Natural killer cell (primary cell): ENCODE measurements at places on chromosomes 11 and 22. TPM values are rescaled to one million over a fixed set of nuclear protein-coding genes. Genes with fewer than 3 reads are reported as not detected.

GRCh38 chr11:48008951-48009270, 28.6 kb downstream of the PTPRJ start:
- no peak overlapping the region for H3K27ac ChIP-seq
- no peak for DNase-seq
- H3K27me3 ChIP-seq: no peaks in the 10 kb centered on the region
- H3K36me3 ChIP-seq: no peaks in the 10 kb centered on the region
- H3K4me3 ChIP-seq: no peak overlapping the region

The ARHGAP20 gene
- not detected for total RNA-seq

- H3K4me3 ChIP-seq: no peak overlapping the region
- DNase-seq: no peak
- H3K27me3 ChIP-seq: no peaks in the 10 kb centered on the region
- no peak overlapping the region for H3K27ac ChIP-seq
- H3K36me3 ChIP-seq: no peaks in the 10 kb centered on the region
Measured at GRCh38 chr11:12968101-12968500, 41.0 kb upstream of the RASSF10 start.

DNA sequence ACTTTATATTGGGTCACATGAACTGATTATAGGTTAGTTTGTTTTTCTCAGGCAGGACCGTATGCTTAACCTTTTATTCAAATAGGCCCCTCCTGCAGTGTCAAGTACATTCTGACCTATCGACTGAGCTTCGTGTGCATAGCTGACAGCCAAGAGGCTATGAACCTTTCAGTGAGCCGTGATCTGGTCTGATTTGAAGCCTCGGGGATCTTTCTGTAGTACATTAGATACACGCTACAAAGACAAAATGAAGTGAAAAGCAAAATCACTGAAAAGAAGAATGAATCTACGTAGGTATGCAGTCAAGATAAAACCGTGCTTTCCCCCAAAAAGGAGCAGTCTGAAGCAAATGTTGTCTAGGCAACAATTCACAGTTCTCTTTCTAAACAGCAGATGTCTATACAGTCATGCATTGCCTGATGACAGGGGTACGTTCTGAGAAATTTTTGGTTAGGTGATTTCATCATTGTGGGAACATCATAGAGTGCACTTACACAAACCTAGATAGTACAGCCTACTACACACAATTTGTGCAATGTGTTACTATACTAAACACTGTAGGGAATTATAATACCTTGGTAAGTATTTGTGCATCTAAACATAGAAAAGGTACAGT, 18.1 kb downstream of the JHY start:
- H3K27ac ChIP-seq: no peak overlapping the region
- no peaks in the 10 kb centered on the region for H3K4me1 ChIP-seq

The FAR1 gene
- total RNA-seq: 74.7 TPM

The SLC7A4 gene
- not detected for total RNA-seq

- no peak for DNase-seq
- no peaks in the 10 kb centered on the region for H3K36me3 ChIP-seq
- H3K4me1 ChIP-seq: no peaks in the 10 kb centered on the region
- H3K4me3 ChIP-seq: no peak overlapping the region
Measured at GRCh38 chr11:60757231-60757800, 649 bp downstream of the MS4A15 start.

- H3K27me3 ChIP-seq: peaks cover 27% of the 10 kb centered on the region
- H3K36me3 ChIP-seq: no peaks in the 10 kb centered on the region
- no peak overlapping the region for H3K4me3 ChIP-seq
- H3K4me1 ChIP-seq: peaks cover 10% of the 10 kb centered on the region
- peak; percentile 69 for DNase-seq
Measured at GRCh38 chr22:43346521-43346929, 3.4 kb upstream of the SCUBE1 start.

DNA sequence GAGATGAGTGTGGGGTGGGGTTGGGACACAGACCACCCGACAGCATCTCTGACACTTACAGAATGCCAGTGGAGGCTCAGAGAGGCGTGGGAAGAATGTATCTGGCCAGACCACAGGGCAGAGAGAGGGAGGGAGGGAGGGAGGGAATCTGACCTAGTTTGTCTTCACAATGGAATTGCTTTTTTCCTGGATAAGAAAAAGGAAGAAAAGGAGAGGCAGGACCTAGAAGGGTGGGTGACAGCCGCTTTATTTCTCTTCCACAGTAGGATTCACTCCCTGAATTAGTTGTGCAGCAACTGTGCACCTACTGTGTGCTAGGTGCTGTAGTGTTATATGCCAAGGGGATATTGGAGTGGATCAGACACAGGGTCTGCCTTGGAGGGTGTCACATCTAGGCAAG, 3.7 kb downstream of the KCNK4 start:
- DNase-seq: no peak
- H3K4me1 ChIP-seq: peaks cover 16% of the 10 kb centered on the region
- H3K36me3 ChIP-seq: no peaks in the 10 kb centered on the region
- H3K27me3 ChIP-seq: peaks cover 56% of the 10 kb centered on the region
- H3K27ac ChIP-seq: no peak overlapping the region

The SPDYC gene
- not detected for total RNA-seq

DNA sequence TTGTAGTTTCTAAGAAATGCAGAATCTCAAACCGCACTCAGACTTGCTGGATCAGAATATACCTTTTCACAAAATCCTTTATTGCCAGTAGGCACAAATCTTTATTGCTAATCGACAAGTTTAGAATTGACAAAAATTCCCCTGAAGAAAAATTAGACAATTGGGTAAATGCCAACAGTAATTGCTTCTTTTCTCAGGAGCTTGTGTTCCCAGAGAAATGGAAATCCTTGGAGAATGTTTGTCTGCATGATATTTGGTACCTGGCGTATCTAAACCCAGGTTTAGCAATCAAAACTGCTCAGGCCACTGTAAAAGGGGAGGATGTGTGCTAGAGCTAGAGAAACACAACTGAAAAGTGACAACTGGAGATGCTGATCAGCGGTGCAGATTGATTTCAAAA, at the start of gene OR8G5:
Gene OR8G5 (plus strand): TSS at position 301 of the 400 bp plus-strand sequence. CDS start 8,556 bp downstream, outside the sequence.
- no peak within 1 kb of the TSS for H3K4me3 ChIP-seq
- no peak within 1 kb of the TSS for H3K27ac ChIP-seq
- H3K4me1 ChIP-seq: no peaks in the 10 kb centered on the region
- H3K27me3 ChIP-seq: no peaks in the 10 kb centered on the region
- no peaks in the 10 kb centered on the region for H3K36me3 ChIP-seq

The THRSP gene
- total RNA-seq: not detected

DNA sequence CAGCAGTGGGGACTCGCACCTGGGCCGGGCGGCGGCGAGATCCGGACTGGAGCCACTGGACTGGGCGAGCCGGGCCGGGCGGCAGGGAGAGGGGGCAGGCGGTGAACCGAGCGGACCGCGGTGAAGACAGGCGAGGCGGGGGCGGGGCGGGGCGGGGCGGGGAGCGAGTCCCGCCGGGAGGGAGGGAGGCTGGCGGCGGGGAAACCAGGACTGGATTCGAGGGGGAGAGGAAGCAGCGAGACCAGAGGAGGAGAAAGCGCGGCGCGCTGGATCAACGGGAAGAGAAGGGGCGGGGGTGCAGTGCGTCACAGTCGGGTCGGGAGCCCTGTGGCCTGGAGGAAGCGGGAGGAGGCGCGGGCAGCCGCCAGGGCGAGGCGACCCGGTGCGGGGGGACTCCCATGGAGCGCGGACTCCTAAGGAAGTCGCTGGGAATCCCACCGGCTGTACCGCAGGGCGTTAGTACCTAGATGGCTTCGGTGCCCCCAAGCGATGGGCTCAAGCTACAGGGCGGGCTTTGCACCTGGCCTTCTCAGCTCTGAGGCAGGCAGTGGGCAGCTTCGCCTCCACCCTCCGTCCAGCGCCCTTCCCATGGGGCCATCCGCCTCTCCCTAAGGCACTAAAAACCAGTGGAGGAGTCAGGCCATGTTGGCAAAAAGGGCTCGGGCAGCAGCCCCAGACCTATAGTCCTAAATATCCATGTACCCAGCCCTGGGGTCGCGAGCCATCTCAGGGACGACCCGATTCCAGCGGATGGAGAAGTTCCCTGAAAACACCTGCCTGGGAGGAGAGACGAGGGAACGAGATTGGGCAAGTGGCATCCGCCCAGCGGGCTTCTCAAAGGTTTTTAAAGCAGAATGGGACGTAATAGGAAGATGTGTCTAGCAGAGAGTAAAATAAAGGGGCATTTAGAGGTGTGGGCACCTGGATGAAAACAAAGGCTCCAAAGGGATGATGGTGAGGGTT, at the start of gene TMEM121B:
Gene TMEM121B (minus strand): TSS at position 128 of the 963 bp plus-strand sequence. CDS start 233 bp downstream, outside the sequence.
- H3K27ac ChIP-seq: no peak within 1 kb of the TSS
- H3K27me3 ChIP-seq: peaks cover 15% of the 10 kb centered on the region
- peak; percentile 25 for DNase-seq
- no peak within 1 kb of the TSS for H3K4me3 ChIP-seq

The SYCE3 gene
- not detected for total RNA-seq

The CDON gene
- total RNA-seq: not detected

The DDX25 gene
- total RNA-seq: not detected

The OR2D2 gene
- total RNA-seq: not detected

DNA sequence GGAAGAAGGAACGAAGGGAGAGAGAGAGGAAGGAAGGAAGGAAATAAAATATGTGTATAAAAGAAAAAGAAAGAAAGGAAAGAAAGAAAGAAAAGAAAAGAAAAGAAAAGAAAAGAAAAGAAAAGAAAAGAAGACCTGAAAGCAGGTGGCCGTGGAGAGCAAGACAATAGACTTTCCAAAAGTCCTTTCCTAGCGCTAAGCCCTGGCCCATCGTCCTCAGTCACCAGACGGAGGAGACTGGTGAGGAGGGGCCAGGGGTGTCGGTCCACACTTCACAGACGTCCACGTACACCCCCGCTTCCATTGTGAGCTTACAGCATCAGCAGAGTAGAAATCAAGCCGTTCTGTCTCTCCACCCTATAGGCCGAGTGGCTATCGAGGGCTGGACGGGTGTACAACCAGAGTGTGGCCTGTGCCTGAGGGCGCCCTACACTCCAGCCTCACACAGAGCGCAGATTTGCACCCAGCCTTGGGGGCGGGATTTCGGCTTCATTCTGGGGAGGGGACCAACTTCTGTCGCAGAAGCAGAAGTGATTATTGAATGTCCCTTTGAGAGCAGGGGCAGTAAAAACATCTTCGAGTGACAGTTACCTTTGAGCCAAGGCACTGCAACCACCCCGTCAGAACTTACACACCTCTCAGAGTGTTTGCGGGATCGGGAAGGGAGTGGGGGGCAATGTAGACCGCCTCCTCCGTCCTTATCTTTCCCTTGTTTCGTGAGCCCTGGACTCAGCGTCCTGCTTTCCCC, 2.0 kb upstream of the BSX start:
- H3K27ac ChIP-seq: no peak overlapping the region
- H3K36me3 ChIP-seq: no peaks in the 10 kb centered on the region
- H3K4me1 ChIP-seq: peaks cover 20% of the 10 kb centered on the region
- peak overlapping the region; percentile 41 for H3K4me3 ChIP-seq
- H3K27me3 ChIP-seq: peaks cover 80% of the 10 kb centered on the region

- H3K27me3 ChIP-seq: no peaks in the 10 kb centered on the region
- peak overlapping the region; percentile 84 for H3K4me3 ChIP-seq
- H3K36me3 ChIP-seq: no peaks in the 10 kb centered on the region
- DNase-seq: no peak
Measured at GRCh38 chr11:66676931-66677598, 622 bp downstream of the RBM4B start.

DNA sequence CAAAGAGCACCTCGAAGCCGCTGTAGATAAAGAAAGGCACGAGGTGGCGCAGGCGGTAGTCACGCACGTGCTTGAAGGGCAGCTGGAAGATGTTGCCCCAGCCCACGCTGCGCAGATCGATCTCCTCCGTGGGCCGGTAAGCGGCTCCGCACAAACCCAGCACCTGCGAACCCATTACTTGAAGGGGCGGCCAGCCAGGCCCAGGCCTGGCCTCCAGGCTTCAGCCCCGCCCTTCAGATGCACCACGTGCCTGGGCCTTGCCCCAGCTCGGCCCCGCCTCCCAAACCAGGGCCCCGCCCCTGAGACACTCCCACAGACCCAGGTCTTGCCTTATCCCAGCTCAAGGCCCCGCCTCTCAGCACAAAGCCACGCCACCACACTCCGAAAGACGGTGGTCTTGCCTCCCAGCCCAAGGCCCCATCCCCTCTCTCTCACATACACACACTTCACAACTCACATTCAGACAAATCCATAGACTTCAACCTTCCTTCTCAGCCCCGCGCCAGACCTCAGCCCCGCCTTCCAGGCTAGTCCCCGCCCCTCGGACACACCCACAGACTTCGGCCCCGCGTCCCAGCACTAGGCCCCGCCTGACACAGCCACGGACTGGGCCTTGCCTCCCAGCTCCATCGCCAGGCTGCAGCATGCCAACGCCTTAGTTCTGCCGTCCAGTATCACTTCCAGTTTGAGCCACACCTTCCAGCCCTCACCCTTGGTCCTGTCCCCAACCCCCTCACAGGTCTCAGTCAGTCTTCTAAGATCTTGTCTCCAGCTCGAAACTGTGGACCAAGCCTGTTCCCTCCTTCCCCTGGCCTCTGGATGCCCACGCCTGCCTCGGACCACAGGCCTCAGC, 7.0 kb downstream of the UNC93B1 start:
- DNase-seq: peak; percentile 39
- no peak overlapping the region for H3K27ac ChIP-seq
- peaks cover 10% of the 10 kb centered on the region for H3K36me3 ChIP-seq
- H3K4me1 ChIP-seq: peaks cover 54% of the 10 kb centered on the region
- no peaks in the 10 kb centered on the region for H3K27me3 ChIP-seq

DNA sequence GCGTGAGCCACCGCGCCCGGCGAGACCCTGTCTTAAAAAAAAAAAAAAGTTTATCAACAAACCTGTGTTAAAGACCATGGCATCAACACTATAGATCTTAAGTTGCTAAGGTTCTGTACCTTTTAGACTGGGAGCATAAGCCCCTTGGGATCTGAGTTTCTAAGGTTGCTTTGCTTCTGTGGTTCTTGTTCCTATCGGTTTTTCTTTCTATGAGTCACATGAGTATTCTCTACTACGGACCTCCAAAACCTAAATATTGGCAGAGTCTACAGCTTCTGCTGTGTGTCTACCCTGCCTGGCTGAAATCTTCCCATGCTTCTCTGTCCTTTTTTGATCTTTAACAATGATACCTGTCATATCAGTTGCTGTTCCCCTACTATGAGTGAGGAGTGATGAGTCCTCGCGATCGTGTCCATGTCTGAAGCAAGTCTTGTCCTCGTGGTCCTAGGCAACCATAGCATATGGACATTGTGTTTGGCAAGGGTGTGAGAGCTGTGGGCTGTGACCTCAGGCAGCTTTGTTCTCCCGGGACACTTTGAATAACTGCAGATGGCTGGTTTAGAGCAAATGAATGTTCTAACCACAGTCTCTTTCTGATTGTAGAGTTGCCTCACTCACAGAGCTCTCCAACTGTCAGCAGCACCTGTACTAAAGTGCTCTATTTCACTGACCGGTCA, 9.0 kb upstream of the DLAT start:
- H3K4me1 ChIP-seq: no peaks in the 10 kb centered on the region
- H3K27ac ChIP-seq: no peak overlapping the region
- H3K27me3 ChIP-seq: peaks cover 3% of the 10 kb centered on the region
- no peak for DNase-seq

The CCDC188 gene
- total RNA-seq: 0.64 TPM

GRCh38 chr11:8267831-8268529, 4.3 kb upstream of the LMO1 start:
- H3K27me3 ChIP-seq: peaks cover 24% of the 10 kb centered on the region
- DNase-seq: peak; percentile 42
- H3K4me1 ChIP-seq: peaks cover 15% of the 10 kb centered on the region
- H3K4me3 ChIP-seq: no peak overlapping the region
